Stimulated activated CD8-positive, alpha-beta memory T cell treated with anti-CD3 and anti-CD28 coated beads, Interleukin-4, amount 100 ng/mL, for 4 hours (primary cell): ENCODE measurements at places on chromosomes 11 and 22.

DNA sequence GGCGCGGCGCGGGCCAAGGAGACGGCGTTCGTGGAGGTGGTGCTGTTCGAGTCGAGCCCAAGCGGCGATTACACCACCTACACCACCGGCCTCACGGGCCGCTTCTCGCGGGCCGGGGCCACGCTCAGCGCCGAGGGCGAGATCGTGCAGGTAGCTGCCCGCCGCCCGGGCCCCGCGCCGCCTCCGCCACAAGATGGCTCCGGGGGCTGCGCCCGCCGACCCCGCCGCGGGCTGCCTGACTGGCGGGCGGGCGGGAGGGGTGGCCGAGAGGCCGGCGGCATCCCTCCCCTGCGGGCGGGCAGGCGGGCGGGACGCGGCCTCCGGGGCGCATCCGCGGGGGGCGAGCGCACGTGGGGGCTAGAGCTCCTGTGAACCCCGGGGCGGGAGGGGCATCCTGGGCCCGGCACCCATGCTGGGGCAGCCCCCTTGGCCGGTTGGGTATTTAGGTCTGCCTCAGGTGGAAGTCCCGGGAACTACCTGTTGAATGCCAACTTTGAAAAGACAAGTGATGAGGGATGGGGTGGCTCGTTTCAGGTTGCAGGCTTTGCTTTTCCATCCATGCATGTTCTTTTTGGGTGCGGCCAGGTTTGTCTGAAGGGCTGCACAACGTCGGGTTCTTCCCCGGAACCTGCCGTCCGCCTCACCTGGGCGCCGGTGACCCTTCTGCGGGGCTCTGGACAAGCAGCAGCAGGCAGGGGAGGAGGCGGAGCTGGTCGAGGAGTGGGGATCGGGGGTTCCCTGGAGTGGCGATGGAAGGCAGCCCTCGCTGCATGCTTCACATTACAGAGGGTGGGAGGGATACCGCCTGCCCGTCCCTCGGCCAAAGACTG, 760 bp downstream of the ZNRF3 start:
- no peak for DNase-seq

GRCh38 chr11:62463121-62463542, 44.3 kb downstream of the SCGB1A1 start:
- DNase-seq = no peak

DNA sequence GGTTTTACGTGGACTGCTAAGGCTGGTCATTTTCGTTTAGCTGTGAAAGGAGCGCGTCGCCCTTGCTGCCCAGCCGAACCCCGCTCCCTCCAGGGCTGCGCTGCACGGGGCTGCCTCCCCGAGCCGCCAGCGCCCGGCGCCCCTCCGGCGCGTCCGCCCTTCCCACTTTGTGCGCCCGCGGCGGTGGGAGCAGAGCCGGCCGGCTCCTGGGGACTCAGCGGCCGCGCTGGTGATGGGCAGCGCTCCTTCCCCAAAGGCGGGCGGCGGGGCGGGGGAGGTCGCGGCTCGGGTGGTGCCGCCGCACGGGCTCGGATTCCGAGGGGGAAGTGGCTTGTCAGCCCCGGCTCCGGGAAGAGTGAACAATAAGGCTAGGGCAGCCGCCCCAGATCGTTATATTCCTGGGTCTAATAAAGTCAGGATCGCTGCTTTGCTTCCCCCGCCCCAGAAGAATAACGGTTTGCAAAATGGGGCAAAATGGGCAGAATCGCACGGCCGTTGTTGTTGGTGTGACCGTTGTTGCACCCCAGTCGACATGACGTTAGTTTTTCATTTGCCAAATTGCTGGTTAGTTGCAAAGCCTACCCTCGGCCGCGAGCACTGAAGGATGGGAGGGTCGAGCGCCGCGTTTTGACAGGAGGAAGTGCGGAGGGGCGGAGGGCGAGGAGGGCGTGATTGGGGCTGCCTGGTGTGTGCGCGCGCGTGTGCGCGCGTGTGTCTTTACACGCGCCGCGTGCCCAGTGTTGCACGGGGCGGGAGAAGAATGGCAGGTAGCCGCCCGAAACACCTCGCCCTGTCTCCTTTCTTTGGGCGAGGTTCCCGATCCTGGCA, 745 bp downstream of the NCAM1 start:
- no peak for DNase-seq

GRCh38 chr11:128359515-128359914, 227.8 kb downstream of the ETS1 start:
- no peak for DNase-seq

DNA sequence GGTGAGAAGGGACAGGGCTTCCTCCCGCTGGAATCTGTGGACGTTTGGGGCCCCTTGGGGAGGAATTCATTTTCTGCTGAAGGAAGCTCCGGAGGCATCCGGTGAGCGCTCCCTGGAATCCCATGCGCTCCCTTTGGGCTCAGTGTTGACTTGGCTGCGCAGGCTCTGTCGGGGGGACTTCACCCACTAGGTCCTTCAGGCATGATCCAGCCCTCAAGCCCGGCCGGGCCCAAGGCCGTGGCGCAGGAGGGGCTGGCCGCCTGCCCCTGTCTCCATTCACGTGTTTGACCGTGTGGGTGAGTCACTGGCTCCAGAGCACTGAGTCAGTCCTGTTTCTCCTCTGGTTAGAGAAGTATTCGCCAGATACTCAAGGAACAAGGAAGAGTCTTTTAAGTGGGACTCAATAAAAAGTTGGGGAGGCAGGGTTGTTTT, 1.4 kb downstream of the CTTN start:
- DNase-seq = no peak

GRCh38 chr11:124339396-124340141, 19.6 kb upstream of the OR8D2 start:
- no peak for DNase-seq

DNA sequence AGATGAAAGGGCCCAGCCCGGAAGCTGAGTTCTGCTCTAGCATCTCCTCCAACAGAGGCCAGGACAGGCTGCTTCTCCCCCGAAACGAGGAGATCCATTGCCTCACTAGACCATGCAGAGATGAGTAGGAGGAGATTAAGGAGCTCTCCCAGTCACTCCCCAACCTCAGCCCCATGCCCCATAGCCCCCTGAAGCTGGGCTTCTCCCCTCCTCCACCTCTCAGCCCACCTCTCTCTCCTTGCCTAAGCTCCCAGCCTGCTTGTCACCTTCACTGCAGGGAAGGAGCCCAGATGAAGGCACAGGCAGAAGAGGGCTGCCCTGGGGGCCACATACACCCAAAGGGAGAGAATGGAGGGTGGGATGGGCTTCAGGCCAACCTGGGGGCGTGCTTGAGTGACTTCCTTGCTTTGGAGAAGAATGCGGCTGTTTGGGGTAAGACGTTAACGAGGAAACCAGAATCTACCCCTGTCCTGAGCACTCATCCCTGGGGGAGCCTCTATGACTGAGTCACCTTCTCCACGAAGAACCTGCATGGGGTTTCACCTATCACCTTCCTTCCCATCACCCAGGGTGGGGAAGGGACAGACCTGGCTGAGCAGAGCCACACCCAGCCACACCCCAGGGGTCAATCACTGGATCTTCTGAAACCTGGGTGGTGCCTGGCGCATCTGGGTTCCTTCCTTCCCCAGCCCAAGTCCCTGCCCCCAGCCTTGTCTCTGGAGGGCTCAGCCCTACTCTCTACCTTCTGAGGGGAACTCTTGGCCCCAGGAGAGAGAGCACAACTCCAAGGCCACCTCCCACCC, 11.6 kb upstream of the GNAZ start:
- DNase-seq = no peak

DNA sequence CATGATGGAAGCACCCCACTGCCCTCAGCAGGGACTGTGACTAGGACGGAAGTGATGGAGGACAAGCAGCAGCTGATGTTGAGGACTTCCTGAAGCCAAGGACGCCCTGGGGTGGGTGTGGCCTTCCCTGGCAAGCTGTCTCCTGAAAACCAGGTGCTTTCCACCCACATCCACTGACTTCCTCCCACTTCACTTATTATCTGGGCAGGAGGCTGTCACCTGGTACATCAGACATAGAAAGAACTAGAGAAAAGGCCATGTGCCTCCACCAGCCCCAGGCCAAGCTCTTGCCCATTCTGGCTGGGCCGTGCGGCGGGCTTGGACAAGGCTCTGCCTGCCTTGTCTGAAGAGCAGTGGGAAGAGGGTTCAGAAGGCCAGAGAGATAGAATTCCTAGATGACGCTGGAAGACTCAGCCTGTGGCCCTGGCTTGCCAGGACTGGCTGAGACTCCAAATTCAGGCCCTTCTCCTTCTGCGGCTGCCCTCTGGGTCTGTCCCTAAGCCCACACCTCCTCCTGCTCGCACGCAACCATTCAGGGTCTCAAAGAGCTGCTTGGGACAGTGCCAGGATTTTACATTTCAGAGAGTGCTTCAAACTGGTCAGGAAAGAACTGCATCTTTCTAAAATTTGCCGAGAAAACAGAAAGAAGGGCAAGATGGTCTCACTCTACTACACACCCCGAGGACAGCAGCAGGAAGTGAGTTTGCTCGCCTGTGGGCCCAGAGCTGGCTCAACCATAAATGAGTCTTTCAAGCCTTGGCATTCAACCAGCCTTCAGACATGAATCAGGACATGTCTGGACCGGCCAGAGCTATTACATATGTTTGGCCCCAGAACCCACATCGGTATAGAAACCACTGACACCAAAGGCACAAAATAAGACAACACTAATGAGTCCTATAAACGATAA, 13.3 kb downstream of the ARHGAP1 start:
- DNase-seq = no peak

GRCh38 chr11:77075425-77075905, 8.7 kb downstream of the CAPN5 start:
- DNase-seq = no peak

DNA sequence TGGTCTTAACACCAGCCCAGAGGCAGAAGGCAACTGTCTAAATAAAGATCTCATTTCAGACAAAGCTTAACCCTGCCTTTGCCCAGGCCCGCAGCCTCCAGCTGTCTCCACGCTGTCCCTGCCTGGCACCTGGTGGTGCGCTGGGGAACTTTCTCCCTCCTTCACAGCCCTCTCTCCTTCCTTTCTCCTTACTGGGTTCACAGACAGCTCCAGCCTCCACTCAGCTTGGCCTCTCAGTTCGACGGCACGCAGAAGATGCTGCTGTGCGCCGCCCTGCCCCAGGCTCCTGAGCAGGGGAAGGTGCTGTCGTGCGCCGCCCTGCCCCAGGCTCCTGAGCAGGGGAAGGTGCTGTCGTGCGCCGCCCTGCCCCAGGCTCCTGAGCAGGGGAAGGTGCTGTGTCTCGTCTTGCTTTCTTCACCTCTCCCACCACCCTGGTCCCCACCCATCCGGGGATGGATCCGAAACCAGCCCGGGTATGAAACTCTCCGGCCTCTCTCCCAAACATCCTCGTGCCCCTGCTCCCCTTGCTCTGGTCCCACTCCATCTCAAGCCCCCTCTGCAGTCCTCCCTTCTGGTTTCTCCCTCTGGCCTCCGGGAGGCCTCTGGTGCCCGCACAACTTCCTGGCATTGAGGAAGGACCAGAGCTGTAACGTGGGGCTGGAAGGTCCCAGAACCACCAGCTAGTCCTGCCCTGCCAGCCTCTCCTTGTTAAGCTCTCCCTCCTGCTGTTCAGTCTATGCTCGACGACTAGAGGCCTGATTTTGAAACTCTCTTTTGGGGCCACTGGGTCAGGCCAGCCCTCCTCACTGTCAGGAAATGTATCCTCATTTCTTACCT, 22.9 kb upstream of the JAM3 start:
- DNase-seq = no peak

DNA sequence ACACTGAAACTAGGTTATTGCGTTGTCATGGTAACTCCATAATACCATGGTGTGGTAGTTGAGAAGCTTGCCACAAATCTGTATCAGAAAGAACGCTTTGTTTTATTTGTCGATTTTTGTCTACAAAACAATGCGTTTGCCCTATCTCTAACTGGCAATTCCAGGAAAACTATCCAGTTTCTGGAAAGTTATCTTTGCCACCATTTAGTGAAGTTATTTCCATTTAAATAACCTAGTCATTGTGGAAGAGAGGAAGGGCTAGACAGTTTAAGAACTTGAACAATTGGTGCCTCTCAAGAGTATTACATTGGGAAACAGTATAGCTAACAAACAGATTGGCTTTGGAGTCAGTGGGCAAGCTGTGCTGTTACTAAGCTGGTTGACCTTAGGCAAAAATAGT, 7.9 kb downstream of the HSD17B12 start:
- DNase-seq = no peak

DNA sequence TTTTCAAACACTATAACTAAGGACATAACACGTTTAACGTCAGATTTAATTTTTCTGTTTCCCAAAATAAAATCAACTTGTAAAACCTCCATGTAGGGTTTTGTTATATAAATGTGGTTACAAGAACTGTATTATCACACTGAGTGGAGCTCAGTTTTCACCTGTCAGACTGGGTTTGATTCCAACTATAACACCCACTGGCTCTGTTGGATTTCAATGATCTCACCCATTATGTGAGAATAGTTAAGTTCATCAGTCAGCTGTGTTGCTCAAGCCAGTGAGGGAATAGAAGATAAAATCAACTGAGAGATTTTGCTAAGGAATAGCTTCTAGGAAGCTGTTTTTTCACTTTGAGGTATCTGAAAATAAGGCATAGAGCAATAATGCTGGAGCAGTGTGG, 5.1 kb upstream of the OR52R1 start:
- DNase-seq = no peak

DNA sequence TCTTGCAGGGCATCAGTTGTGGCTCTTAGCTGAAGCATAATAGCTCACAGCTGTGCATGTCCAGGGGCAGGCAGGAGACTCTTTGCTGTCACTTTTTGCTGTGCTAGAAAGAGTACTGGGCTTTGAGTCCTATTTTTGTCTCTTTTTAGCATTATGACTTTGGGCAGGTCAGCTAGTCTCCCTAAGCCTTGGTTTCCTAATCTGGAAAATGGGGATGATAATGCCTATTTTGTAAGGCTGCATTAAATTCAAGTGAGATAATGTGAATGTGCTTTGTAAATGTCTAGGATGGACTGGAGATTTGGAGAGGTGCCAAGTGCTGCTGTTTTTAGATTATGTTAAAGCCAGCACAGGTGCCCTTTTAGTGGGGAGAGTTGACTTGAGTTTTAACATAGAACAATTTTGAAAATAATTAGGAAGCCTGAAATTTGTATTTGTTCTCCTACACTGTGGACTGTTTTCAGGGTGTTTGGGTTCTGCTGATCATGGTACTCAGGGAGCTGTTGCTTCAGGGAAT, 19.1 kb downstream of the CABIN1 start:
- DNase-seq = no peak

- no peak for DNase-seq
Observed at GRCh38 chr22:20254975-20255946, 12.9 kb downstream of the RTN4R start.

- DNase-seq = no peak
Observed at GRCh38 chr22:36296690-36297089, 43.8 kb downstream of the APOL1 start.

DNA sequence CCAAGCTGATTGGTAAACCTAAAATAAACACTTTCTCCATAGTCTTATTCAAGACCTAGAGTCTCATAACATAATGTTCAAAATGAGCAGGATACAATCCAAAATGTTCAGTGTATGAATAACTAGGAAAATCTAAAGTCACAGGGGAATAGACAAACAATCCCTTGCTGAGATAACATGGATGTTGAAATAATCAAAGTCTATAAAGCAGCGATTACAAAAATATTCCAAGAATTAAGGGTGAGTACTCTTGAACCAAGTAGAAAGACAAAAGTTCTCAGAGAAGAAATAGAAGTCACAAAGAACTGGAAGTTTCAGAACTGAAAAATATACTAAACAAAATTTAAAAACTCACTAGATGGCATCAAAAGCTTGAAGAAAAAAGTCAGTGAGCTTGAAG, 561.0 kb downstream of the INSC start:
- DNase-seq = no peak
